Central memory CD8-positive, alpha-beta T cell (primary cell): ENCODE measurements at places on chromosomes 16 and 17.

GRCh38 chr16:57669476-57670162 lies 1.5 kb downstream of the ADGRG3 start:
- DNase-seq = no peak

DNA sequence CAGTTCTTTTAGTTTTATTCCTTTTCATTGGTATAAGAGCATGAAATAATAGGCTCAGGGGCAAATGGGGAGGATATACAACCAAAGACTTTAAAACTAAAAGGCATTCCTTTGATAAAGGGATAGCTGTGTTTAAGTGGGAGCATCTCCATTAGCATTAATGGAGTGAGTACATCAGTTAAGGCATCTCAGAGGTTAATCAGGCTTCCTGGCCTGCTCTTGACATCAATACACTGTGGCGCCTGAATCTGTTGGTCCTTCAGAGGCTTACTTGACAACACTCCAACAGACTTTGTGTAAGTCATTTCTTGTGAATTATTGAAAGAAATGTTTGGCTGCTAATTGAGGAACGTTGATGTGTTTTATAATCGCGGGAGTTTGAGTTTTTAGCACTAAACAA lies 230.7 kb downstream of the BCAS3 start:
- DNase-seq = no peak

DNA sequence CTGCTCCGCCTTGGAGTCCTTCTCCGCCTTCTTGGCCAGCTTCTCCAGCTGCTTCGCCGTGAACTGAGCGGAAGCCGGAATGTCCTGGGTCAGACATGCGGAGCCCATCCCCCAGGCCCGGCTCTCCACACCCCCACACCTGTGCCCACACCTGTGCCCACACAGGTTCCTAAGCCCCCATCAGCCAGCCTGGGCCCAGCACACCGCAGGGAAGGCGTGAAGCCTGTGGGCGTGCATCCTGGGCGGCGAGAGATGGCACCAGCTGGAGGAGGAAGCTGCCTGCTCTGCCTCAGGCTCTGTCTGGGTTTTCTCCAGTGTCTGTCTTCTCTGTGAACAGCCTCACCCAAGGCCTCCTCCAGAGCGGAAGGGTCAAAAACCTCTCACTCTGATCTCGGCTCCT lies 5.9 kb downstream of the CHMP1A start:
- DNase-seq = no peak

DNA sequence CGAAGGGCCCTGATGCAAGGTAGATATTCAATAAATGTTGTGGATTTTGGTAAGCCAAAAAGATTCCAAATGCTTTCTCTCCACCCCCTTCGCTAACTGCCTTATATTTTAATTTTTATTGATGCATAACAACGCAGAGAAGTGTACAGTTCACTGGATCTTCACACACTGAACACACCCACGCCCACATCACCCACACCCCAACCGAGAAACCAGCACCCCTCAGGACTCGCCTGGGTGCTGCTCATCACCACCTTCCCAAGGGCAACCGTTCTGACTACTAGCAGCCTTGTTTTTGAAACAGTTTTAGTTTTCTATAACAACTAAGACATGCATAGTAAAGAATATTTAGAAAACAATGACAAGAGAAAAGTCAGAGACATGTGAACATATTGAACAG lies 9.1 kb upstream of the PLCG2 start:
- DNase-seq = no peak

- no peak for DNase-seq
These were observed 17.7 kb downstream of the KNOP1 start for GRCh38 chr16:19700319-19700781.

DNA sequence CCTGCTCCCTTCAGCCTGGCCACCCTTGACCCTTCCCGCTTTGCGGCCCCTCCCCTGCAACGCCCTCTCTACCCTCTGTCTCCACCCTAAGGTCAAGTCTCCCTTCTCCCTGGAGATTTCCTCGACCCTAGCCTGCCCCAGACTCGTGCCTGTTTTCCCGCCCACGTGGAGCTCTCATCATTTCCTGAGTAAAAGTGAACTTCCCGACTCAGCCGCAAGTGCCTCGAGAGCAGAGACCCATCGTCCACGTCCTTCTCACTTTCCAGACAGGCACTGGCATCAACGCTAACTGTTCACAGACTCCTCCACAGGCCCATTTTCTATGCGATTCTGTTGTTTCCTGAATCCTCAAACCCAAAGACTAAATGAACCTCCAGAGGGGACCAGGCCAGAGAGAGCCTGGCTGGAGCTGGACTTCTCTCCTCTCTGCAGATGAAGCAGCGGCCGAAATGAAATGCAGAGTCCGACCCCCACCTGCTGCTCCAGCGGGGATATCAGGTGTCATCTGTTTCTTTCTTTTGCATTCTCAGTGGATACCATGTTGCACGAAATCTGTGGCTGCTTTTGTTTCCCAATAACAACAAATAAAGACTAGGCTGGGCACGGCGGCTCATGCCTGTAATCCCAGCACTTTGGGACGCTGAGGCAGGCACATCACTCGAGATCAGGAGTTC lies 52.5 kb downstream of the RTN4RL1 start:
- DNase-seq = no peak
